Activated CD8-positive, alpha-beta memory T cell treated with anti-CD3 and anti-CD28 coated beads for 36 hours (primary cell): ENCODE measurements at places on chromosomes 6 and 20. TPM values are rescaled to one million over a fixed set of nuclear protein-coding genes. Genes with fewer than 3 reads are reported as not detected.

IL17A gene
- total RNA-seq = 0.78 TPM

PTGIS gene
- total RNA-seq = 8.2 TPM

DYNLT2 gene
- total RNA-seq = 2.1 TPM

MOG gene
- not detected for total RNA-seq

QRSL1 gene
- 22.9 TPM for total RNA-seq

POM121L2 gene
- not detected for total RNA-seq

SPTLC3 gene
- 0.13 TPM for total RNA-seq

AP5S1 gene
- total RNA-seq = 13.6 TPM

GSTA1 gene
- not detected for total RNA-seq

ARG1 gene
- not detected for total RNA-seq

SNAP25 gene
- 0.15 TPM for total RNA-seq

TBC1D7 gene
- total RNA-seq = 20.8 TPM

HCRTR2 gene
- total RNA-seq = not detected

MED20 gene
- 17.5 TPM for total RNA-seq

GLP1R gene
- total RNA-seq = not detected

ID1 gene
- 0.44 TPM for total RNA-seq

UBE3D gene
- total RNA-seq = 8.0 TPM

RSPH4A gene
- total RNA-seq = 0.08 TPM

BLTP3A gene
- total RNA-seq = 19.0 TPM
